ENCODE measurements at places on chromosomes 2 and 18.

- DNase-seq: no peak
Observed at GRCh38 chr2:232235716-232236115, 142.8 kb upstream of the ALPP start.

DNA sequence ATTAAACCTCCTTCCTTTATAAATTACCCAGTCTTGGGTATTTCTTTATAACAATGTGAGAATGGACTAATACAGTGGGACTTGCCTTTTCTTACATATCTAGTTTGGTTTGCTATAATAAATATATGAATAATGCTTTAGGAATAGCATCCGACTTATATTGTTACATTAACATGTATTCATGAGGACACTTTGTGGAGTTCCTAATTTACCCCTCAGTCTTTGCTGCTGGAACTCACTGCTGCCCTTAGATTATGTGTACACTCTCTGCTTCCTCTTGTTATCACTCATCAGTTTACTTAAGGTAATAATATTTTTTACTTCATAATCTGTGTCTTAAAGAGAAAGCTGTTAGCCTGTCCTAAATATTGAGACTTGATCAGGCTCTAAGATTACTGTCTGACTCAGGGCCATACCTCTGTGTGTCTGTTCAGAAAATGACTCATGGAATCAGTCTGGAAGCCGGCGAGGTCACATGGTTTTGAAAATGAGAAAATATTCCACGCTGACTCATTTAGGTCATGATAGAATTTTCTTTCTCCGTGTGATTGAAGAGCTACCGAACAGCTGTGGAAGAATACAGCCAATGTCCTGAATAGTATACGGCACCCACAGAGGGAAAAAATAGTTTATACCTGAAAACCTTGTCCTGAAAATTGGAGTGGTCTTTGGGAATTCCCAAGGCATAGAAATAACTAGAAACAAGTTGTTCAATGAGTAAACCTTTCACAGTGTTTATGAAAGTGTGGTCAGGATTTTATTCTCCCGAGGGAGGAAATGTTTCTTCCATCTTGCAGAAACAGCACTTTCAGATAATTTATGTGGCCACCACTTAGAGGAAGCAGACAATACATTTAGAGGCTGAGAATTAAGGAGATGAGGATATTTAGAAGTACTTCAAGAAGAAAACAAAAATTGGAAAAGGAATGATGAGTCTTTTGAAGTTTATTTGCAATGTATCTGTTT is 156.4 kb downstream of the DSEL start:
- no peak for DNase-seq

- no peak for DNase-seq
Observed at GRCh38 chr2:74130211-74130995, 17.3 kb downstream of the BOLA3 start.

DNA sequence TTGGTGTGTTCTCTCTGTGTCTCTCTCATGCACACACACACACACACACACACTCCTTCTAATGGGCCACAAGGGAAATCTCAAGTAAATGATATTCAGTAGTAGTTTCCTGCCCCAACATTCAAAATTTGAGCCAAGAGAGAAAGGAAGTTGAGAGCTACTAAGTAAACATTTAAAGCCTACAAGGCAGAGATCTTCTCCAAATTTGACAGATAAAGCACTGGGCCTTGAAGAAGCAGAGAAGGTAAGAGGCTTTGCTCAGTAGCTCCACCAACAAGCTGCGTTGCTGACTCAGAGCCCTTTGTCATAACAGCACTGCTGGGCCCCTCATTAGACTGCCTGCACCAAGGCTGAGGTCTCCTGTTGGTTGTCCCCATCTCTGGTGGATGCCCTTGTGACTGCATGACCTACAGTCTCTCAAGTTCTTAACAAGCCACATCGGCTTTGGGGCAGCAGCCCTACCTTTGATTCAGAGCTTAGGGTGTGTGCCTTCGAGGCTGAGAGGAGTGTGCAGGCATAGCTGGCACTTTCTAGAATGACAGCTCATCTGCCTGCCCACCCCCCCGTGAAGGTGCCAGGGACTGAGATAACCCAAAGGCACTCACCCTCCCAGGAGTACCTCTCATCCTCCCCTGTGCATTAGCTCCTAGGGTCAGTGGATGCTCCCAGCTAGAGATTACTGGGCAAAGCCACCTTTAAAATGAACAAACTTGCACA is 32.3 kb upstream of the NEB start:
- no peak for DNase-seq

- no peak for DNase-seq
Observed at GRCh38 chr2:42089340-42089925, 41.6 kb downstream of the PKDCC start.

DNA sequence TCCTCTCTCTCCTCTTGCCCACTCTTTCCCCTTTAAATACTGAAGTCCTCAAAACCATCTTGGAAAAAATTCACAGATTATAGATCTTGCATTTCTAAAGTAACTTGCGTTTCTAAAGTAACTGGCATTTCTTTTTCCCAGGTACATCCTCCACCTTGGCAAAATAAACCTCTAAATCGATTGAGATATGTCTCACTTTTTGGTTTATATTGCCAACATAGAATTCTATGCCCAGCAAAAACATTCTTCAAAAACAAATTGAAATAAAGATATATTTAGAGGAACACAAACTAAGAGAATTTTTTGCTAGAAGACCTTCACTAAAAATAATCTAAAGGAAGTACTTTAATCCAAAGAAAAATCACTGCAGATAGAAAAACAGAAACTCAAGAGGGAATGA is 122.5 kb upstream of the RBMS1 start:
- no peak for DNase-seq

DNA sequence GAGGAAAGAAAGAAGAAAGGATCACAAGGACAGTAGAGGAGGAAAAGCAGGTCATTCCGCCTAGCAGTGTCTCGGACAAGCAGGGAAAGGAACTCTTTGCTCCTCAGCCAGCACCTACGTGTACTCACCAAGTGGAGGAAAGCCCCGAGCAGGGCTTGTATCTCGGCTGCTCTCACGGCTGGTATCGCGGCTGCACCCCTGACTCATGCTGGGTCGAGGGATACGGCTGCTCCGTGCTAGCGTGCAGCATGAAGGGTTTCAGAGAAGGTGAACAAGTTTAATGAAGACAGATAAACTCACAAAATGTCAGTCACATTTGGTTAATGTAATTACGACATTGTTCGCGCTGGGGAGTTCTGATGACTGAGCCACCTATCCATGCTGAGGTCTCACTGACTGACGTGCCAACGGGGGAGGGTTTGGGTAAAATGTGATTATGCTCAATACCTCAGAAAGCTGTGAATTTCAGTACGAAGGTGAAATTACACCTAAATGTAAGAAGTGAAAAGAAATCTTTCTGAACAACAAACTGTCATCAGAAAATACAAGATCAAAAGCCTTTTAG is 112.1 kb upstream of the RNU4ATAC start:
- no peak for DNase-seq

DNA sequence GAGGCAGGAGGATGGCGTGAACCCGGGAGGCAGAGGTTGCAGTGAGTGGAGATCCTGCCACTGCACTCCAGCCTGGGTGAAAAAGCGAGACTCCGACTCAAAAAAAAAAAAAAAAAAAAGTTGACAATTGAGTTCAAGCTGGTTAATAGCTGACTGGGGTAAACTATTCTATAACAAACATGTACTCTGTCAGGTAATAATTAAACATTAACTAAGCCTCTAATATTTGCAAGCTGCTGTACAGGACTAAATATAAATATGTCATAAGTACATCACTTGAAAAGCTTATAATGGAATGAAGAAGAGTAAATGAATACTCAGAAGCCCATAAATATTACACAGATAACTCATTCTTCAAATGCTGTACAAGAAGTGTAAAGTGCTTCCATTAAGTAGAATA is 190.4 kb upstream of the CRIM1 start:
- no peak for DNase-seq

GRCh38 chr2:218180467-218181114 is 13.8 kb upstream of the CXCR1 start:
- DNase-seq: no peak

DNA sequence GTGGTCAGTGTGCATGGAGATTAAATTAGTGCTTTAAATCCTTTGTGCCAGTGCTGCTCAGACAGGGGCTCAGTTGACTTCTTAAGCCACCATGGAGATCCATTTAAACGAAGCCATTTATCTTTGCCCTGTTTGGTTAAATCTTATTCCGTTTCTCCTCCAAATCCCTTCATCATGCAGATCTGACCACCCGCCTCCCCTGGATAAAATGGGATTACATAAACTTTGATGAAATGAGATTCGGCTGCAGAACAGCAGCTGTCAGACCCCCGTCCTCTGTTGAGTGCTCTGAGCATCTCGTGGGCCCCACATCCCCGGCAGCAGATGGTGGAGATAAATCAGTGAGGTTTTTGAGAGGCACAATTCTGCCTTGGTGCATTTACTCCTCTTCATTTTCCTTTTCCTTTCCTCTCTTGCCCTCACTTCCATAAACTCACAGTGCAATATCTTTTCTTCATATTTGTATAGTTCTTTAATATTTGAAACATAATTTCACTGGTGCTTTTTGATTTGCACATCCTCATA is 84.4 kb upstream of the TWIST2 start:
- DNase-seq: no peak

GRCh38 chr2:199462956-199463692 is 5.4 kb upstream of the SATB2 start:
- no peak for DNase-seq

- no peak for DNase-seq
Observed at GRCh38 chr2:46562451-46562840, 83.1 kb downstream of the TMEM247 start.

- DNase-seq: no peak
Observed at GRCh38 chr2:203722411-203722810, 16.0 kb downstream of the CD28 start.

DNA sequence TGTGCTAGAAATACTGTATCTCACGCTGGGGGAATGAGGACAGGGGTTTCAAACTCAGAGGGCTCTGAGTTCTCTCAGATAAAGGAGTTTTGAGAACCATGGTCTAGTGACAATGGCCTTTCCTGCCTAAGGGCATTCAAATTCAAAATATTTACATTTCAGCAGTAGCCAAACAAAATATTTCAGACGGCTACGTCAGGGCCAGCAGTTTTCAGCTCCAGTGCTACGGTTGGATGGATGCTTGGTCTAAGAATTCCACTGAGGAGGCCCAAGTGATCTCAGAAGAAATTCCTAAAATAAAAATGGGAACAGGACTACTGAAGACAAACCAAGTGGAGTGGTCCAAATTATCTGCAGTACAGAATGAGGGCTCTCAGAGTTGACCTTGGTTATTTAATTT is 41.1 kb upstream of the SCG2 start:
- DNase-seq: no peak

- no peak for DNase-seq
Observed at GRCh38 chr2:53378791-53379190, 388.8 kb upstream of the CHAC2 start.

- no peak for DNase-seq
Observed at GRCh38 chr2:159939946-159940345, 122.5 kb downstream of the PLA2R1 start.

- DNase-seq: no peak
Observed at GRCh38 chr2:162197069-162197825, 45.2 kb upstream of the GCG start.

DNA sequence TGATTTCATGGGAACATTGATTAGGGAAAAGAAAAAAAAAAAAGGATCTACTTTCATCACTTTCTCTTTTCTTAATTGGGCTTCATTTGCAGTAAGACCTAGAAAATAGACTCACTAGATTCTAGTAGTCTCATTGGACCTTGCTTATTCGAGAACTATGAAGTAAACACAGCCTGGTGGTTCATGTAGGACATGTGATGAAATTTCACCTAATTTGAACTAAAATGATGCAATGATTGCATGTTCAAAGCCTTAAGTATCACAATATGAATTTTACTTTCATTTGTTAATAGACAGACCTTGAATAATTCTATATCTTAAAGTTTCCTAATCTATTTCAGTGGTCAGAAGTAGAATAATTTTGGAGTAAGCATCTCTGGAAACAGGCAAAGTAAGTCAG is 688.9 kb upstream of the NRXN1 start:
- DNase-seq: no peak

DNA sequence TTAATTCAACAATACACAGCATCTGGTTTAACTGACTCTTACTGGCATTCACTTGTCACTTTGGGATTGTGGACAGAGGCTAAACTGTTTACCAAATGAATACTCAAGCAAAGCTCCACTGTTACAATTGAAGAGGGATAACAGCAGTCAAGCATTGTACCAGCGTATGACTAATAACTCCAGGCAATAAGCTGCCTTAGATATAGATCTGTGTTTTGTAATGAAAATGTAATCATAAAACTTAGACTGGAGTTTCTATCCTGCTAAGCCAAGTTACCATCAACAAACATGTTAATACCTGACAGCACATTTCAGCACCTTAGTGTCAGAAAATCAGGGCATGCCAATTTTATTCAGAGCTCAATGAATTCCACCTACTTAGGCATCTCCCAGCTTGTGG is 889.5 kb downstream of the EPHA4 start:
- no peak for DNase-seq

GRCh38 chr2:136917411-136917881 is 152.1 kb downstream of the THSD7B start:
- DNase-seq: no peak

DNA sequence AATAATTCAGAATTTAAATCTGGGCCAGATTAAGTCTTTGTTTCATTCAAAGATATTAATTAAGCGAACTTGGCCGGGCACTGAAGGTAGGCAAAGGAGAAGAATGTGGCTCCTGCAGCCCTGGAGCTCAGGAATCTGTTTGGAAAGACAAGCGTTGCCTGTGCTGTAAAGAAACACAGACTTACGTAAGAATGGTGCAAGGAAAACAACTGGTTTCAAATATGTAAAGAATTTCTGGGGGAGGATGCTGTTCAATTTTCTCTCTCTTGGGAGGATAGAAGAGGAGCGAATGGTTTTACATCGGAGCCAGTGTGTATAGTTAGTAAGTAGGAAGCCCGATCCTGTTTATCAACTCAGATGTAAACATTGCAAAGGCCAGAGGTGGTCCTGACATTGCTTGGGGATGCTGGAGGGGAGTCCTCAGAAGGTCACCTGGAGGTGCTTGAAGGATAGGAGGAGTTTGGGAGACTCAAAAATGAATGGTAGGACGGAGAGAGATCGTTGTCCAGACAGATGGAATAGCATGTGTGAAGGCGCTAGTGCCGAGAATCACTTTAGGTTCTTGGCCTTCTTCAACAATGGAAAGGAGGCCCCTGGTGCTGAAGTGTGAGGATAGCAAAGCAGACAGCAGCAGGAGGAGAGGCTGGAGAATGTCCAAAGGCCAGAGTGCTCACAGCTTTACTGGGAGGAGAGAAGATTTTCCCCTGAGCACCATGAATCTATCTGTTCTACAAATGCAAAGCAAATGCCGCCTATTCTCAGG is 456.1 kb downstream of the LPIN1 start:
- DNase-seq: no peak

- no peak for DNase-seq
Observed at GRCh38 chr2:5982903-5983265, 290.7 kb downstream of the SOX11 start.

DNA sequence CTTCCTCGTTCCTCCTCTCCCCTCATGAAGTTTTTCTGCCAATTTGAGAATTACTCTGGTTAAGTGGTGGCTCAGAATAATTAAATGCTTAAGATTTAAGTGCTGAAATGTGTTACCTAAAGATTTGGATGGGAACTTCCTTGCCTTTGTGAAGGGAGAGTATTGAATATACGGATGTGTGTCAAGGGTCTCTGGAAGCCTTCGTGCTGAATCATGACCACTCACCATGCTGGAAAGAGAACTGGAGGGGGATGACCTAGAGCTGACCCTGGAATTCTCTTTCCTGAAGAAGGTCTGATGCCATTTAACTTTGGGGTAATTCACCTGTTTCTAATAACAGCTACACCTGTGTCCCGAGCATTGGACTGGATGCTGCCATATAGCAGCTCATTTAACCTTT is 2.2 kb downstream of the MOCOS start:
- no peak for DNase-seq

- no peak for DNase-seq
Observed at GRCh38 chr2:235894839-235895238, 273.3 kb downstream of the GBX2 start.
